ENCODE measurements at places on chromosomes 5 and 9.

GRCh38 chr9:116475201-116475600 lies 211.9 kb upstream of the TRIM32 start:
- no peak for DNase-seq

- DNase-seq: no peak
Measured at GRCh38 chr9:14140096-14140697, 173.7 kb downstream of the NFIB start.

DNA sequence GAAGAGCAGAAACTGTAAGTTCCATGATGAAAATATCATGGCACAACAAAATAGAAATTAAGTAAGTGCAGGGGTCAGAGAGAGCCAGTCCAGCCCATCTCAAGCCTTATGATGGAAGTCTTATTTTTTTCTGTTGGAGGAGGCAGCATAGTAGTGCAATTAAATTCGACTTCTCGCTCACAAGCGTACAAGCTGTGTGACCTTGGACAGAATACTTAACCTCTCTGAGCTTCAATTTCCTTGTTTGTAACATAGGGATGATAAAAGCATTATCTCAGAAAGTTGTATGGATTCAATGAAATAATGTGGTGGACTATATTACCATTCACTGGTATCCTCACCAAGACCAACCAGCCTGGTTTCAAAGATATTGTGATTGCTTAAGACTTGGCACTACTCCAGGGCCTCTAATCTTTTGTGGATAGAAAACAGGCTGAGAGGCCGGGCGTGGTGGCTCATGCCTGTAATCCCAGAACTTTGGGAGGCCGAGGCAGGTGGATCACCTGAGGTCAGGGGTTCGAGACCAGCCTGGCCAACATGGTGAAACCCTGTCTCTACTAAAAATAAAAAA lies 26.8 kb upstream of the MVB12B start:
- DNase-seq: no peak

DNA sequence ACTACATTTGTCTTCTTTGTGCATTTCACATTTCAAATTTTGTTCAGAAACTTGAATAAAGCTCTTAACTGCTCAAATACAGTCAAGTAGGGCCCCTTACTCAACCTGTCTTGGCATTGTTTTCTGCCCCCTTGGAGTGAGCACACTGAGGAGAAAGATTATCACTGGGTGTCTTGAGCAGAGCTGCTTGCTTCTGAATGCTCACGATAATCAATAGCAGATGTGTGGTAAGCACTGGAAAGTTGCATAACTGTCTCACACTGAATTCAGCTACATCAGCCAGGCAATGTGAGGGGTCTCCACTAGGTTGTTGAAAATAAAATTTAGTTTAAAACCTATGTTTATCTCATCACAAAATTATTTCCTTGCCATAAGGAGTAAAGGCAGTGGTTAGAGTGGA lies 7.8 kb upstream of the TNFAIP8 start:
- DNase-seq: no peak

- no peak for DNase-seq
Measured at GRCh38 chr5:584846-585245, 27.3 kb upstream of the CEP72 start.

DNA sequence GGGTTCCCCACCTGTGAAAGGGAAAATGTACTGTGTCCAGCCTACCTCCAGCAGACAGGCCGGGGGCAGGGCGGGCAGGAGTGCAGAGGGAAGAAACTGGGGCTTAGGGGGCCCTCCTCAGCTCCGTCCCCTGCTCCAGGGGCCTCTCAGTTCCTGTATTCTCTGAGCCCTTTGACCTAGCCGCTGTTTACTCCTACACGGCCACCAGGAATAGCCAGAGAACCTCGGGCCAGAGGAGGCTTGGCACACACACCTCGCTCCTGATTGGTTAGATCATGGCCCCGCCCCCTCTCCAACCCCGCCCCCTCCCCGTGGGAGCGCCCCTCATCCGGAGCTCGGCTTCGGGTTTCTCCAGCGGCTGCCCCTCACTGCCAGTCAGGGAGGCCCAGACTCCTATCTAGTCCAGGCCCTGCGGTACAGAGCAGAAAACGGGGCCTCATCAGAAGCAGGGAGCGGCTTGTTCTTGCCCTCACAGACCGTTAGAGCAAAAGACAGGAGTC lies 2.2 kb downstream of the ST6GALNAC6 start:
- DNase-seq: no peak

- no peak for DNase-seq
Measured at GRCh38 chr5:128775558-128775957, 189.7 kb upstream of the SLC27A6 start.

DNA sequence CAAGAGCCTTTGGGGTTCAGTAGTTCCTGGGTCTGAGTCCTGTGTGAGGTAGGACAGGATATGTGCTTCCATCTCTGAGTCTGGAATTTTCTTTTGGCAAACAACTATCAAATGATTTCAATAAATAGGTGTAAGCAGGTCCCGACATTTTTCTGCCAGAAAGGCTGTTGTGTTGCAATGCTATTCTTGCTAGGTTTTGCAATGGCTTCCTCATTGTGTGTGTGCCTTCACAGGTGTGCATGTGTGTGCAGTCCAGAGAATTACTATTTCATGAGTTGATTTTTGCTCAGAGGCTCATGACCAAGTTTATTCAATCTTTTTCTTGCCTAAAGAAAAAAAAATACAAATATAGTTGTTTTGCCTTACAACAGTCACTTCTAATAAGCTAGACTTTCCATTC lies 64.5 kb upstream of the FRRS1L start:
- DNase-seq: no peak

- DNase-seq: no peak
Measured at GRCh38 chr9:137984520-137985257, 107.1 kb downstream of the CACNA1B start.

DNA sequence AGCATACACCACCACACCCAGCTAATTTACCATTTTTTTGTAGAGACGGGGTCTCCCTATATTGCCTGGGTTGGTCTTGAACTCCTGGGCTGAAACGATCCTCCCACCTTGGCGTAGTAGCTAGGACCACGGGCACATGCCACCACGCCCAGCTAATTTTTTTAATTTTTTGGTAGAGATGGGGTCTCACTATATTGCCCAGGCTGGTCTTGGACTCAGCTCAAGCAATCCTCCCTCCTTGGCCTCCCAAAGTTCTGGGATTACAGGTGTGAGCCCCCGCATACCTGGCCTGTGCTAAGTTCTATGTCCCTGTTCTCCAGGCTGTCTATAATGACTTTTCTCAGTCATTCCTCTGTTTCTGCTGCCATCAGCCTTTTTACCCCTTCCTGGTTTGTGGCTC lies 41.3 kb downstream of the ASS1 start:
- no peak for DNase-seq

DNA sequence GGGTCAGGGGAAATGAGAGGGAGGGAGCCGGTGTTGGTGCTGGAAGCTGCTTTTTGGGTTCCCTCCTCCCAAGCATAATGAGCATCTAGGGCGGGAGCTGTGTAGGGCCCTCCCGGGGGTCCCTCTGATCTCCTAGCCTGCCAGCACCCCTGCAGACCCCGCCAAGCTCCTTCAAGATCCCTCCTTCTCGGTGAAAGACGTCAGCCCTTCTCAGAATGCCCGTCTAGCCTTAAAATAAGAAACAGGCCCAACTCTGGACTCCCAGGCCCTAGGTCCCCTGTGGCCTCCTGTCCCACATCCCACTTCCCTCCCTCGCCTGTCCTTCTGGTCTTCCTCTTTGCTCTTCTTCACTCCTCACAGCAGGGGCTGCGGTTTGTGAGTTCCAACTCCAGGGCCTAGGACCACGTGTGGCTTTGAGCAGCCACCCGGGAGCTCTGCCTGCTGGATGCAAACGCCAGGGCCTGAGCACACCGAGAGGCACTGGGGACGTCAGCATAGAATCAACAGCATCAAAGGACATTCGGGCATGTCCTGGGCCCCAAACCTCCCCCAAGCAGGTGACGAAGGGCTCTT lies 8.8 kb upstream of the SCGB3A1 start:
- DNase-seq: no peak

DNA sequence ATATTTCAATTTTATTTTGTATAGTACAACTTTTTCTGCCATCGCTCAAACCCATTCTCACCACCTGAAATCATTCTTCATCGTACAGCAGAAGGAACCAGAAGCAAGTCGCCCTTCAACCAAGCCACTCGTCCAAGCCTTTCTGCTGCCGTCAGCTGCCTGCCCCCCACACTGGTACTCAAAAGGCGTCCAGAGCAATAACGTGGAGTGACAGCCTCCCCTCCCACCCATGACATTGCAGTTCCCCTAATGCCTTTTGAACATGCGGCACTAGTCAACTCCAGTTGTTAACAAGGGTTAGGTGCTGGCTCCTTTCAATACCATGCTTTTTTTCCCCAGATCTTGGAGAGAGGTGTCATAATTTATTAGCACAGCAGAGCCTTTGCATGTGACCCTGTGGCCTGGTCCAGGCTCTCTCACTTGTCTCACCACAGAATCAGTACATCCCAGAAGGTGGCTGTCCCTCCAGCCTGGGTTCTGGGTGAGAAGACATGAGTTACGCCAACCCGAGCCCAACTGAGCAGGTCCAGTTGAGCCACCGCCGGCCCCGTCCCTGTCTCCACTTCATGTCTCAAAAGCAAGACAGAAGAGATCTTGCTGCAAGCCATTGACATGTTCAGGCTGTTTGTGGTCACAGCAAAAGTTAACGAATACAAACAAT lies 20.4 kb upstream of the MED10 start:
- DNase-seq: no peak

GRCh38 chr9:11558043-11558442 lies 945.2 kb upstream of the PTPRD start:
- DNase-seq: no peak

GRCh38 chr5:95718738-95719137 lies 12.4 kb upstream of the RHOBTB3 start:
- no peak for DNase-seq

DNA sequence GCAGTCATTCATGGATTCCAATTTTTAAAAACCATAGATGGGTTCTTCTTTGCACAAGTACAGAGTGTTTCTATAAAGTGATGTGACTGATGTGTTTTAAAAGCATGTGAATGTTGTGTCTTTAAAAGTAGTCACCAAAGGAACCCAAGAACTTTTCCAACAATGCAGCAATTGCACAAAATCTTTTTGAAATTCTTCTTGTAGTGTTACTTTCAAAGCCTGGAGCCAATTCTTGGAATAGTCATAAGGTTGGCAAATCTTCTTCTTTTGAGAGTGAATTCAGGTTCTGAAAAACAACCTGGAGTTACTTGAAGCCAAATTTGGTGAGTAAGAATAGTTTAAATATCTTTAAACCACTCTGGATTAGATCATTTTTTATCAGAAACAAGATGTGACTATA lies 10.5 kb downstream of the GRAMD2B start:
- no peak for DNase-seq

DNA sequence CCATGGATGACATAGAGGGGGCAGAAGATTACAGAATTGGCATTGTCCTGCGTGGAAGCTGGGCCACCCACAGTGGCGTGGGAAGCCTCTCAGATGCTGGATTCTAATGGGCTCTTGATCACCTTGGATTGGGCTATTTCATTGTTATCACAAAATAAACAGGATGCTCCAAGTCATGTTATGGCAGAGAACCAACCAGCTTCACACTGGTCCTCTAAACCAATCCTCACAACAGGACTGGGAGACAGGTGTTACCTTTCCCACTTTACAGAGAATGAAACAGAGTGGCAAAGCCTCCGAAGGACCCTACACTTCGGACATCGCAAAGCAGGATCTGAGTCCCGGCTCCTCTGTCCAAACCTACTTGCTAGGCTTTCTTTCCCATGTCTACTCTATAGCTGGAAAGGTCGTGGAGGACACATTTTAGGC lies 455 bp upstream of the SMIM3 start:
- DNase-seq: no peak

- DNase-seq: no peak
Measured at GRCh38 chr5:117455236-117456233, 880.9 kb upstream of the SEMA6A start.

DNA sequence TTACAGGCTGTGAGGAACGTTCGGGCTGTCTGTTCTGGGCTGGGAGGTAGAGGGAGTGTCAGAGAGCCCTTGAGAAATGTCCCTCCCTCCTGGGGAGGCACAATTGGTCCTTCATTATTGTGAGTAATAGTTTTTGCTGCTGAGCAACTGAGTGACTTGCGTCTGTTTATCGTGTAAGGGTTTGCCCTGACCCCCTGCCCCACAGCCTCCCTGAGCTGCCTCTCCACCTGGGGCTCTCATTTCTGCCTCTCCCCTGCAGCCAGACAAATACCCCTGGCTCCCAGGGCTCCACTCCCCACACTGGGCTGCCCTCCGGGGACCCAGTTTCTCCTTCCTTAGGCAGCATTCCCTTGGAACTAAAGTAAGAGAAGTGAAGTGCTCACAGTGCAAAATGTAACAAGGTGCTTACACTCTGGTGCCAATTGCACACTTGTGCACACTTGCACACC lies 174.9 kb upstream of the MVB12B start:
- DNase-seq: no peak

DNA sequence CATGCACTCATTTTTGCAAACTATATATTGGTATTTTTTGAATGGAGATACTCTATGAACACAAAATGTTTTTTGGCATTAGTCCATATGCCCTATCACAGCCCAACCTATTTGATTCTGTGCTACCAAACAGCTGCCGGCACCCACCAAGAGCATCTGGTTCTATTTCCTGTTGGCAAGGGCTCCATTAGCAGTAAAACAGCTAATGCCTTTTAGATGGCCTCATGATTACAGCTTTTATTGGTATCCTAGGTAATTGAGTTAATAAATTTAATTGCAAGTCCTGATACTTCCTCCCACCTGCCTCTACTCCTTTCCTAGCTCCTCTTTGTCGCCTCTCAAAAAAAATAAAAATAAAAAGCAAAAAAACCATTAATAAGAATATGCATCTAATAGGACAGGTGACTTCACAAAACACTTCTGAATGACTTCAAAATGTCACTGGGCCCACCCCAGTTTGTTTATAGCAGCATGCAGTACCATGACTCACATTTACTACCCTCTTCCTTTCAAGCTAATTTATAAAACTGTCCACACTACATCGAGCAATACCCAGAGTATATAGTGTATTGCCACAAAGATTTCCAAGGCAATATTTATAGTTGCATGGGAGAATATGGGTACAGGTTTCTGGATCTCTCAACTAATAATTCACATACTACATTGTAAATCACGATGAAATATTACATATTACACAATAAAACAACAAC lies 620.4 kb downstream of the SLCO4C1 start:
- no peak for DNase-seq

GRCh38 chr5:1344975-1345838 lies at the start of gene CLPTM1L:
Gene CLPTM1L, minus strand, starts transcription at chr5:1345099. Its CDS starts 258 bp downstream, at chr5:1344841.
- DNase-seq: peak; percentile 75

- DNase-seq: no peak
Measured at GRCh38 chr5:116130471-116130870, 45.6 kb downstream of the COMMD10 start.
